ENCODE measurements at places on chromosomes 1 and 21. TPM values are rescaled to one million over a fixed set of nuclear protein-coding genes. Genes with fewer than 3 reads are reported as not detected.

DNA sequence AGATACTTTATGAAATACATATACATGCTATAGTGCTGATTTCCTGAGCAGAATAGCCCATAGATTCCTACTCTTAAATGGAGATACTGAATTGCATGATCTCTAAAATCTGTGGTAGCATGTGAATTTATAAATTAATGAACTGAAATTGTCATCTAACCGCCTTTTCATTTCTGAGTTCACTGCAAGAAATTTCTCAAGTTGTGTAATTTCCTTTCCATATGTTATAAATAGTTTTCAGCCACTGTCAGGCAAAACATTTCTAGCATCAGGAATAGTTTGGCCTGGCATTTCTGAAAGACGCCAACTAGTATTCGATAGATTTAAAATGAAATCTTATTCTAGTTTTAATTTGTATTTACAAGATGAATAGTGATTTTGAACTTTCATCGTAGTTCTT, 310.1 kb downstream of the USH2A start:
- no peaks in the 10 kb centered on the region for H3K36me3 ChIP-seq
- H3K4me1 ChIP-seq, result no peaks in the 10 kb centered on the region
- no peak overlapping the region for H3K27ac ChIP-seq
- no peak for DNase-seq
- no peak overlapping the region for H3K4me3 ChIP-seq
- no peaks in the 10 kb centered on the region for H3K27me3 ChIP-seq

DNA sequence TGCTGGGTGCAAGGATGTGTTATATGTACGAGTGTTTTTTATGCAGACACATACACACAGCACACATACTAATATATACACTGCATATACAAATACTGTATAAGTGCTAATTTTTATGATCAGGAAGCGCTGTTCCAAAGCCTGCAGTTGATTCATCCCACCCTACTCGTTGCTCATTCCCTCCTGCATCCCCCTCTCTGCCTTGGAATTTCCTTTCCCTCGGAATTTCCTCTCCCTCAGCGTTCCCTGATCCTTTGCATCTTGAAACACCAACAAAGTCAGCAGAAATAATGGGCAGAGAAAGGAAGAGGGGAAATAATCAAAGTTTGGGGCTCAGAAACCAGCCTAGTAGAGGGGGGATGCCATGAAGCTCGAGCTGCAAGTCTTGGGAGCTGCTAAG, 98.9 kb downstream of the CSMD2 start:
- H3K27ac ChIP-seq, result no peak overlapping the region
- no peak overlapping the region for H3K4me3 ChIP-seq
- no peaks in the 10 kb centered on the region for H3K4me1 ChIP-seq

GRCh38 chr1:53447413-53447812, 11.8 kb upstream of the DMRTB1 start:
- DNase-seq, result no peak
- H3K4me1 ChIP-seq, result no peaks in the 10 kb centered on the region
- no peaks in the 10 kb centered on the region for H3K27me3 ChIP-seq
- no peak overlapping the region for H3K27ac ChIP-seq
- no peak overlapping the region for H3K4me3 ChIP-seq
- no peaks in the 10 kb centered on the region for H3K36me3 ChIP-seq

DNA sequence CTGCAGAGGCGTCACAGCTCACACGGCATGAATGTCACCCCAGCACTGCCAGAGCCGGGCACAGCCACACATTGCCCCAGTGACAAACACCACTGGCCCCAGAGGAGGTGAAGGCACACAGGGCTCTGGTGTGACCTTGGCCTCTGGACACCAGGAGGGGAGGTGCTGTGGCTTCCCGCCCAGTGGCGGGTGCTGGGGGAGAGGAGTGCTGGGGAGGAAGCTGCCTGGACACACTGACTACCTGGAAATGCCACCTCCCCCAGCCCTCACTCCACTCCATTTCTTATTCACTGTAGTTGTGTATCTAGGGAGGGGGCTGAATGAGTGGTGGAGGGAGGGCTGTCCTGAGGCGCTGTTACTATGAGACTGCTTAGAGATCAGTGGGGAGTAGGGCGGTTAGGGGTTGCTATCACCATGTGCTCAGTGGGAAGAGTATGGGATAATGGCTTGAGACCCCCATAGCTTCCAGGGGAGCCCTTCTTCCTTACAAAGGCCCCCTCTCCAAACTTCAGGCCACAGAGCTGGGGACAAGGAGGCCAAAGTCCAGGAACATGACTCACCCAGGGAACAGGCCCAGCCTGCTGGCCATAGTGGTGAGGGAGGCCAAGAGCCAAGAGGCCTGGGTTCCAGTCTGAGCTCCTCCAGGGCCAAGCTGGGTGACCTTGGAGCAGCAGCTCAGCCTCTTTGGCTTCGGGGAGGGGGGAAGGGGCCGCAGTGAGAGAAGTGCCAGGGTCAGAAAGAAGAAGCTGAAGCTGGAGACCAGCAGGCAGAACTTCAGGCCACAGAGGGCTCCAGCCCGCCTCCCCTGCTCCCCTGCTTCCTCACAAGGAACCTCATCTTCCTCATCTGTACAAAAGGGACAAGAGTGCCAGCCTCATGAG, 40.1 kb downstream of the AHDC1 start:
- peak overlapping the region; percentile 72 for H3K27ac ChIP-seq
- H3K4me1 ChIP-seq, result peaks cover 37% of the 10 kb centered on the region
- H3K36me3 ChIP-seq, result no peaks in the 10 kb centered on the region
- peak overlapping the region; percentile 35 for H3K4me3 ChIP-seq
- peak; percentile 68 for DNase-seq

DNA sequence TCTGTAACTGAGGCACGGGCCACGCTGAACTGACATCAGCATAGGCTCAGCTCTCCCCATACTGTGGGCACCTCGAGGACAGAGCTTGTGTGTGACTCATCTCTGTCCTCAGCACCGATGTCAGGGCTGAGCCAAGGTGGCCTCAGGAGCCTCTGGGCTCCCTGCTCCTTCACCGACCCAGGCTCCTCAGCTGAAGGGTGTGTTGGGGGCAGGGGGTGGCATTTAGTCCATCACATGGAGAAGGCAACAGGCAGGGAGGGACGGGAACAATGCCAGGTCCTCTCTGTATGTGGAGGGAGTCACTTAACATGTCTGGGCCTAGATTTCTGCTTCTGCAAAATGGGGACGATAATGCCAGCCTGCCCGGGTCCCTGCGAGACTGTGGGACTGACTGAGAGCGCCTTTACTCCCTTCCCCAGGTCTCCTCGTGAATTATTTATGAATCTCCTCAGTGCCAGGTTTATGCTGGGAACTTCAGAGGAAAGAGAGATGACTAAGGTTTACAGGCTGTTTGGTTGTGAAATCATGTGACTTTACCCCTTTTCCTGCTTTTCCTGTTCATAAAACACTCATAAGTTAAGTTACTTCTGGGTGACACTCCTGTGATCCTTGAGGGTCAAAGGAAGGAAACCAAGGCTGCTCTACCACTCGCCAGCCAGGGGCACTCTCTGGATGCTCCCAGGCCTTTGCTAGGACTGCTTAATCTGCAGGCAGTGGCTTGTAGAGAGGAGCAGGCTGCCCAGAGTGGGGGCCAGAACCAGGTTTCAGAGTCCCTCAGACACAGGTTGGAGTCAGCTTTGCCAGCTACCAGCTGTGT, 16.2 kb downstream of the TTC39A start:
- H3K27me3 ChIP-seq, result no peaks in the 10 kb centered on the region
- peaks cover 32% of the 10 kb centered on the region for H3K4me1 ChIP-seq
- H3K27ac ChIP-seq, result peak overlapping the region; percentile 99
- no peaks in the 10 kb centered on the region for H3K36me3 ChIP-seq

DNA sequence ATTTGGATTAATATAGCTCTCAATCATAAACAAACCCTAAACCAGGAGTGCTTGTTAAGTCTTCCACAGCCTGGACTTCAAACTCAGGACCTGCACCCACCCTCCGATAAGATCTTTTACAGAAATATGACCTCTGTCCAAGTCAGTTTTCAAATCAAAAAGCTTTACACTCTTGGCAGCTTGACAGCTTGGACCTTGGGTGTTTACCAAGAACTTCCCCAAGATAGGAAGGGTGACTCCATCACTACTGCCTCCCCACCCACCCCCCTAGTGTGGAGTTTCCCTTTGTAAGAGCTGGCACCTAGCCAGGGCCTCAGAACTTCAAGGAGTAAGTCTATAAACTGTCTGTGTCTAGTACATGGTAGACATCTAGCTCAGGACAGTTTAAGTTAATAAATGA, 9.6 kb downstream of the BCAR3 start:
- H3K4me3 ChIP-seq, result peak overlapping the region; percentile 22
- H3K27me3 ChIP-seq, result no peaks in the 10 kb centered on the region
- peaks cover 100% of the 10 kb centered on the region for H3K4me1 ChIP-seq
- DNase-seq, result peak; percentile 70
- peaks cover 83% of the 10 kb centered on the region for H3K36me3 ChIP-seq

GRCh38 chr21:29233256-29233546, 65.5 kb upstream of the BACH1 start:
- no peak for DNase-seq
- peaks cover 14% of the 10 kb centered on the region for H3K4me1 ChIP-seq
- H3K4me3 ChIP-seq, result no peak overlapping the region
- peak overlapping the region; percentile 54 for H3K27ac ChIP-seq

- no peak overlapping the region for H3K4me3 ChIP-seq
- no peak overlapping the region for H3K27ac ChIP-seq
- H3K27me3 ChIP-seq, result no peaks in the 10 kb centered on the region
- DNase-seq, result no peak
- peaks cover 13% of the 10 kb centered on the region for H3K4me1 ChIP-seq
These were observed 60.1 kb upstream of the TARBP1 start for GRCh38 chr1:234538930-234539649.

DNA sequence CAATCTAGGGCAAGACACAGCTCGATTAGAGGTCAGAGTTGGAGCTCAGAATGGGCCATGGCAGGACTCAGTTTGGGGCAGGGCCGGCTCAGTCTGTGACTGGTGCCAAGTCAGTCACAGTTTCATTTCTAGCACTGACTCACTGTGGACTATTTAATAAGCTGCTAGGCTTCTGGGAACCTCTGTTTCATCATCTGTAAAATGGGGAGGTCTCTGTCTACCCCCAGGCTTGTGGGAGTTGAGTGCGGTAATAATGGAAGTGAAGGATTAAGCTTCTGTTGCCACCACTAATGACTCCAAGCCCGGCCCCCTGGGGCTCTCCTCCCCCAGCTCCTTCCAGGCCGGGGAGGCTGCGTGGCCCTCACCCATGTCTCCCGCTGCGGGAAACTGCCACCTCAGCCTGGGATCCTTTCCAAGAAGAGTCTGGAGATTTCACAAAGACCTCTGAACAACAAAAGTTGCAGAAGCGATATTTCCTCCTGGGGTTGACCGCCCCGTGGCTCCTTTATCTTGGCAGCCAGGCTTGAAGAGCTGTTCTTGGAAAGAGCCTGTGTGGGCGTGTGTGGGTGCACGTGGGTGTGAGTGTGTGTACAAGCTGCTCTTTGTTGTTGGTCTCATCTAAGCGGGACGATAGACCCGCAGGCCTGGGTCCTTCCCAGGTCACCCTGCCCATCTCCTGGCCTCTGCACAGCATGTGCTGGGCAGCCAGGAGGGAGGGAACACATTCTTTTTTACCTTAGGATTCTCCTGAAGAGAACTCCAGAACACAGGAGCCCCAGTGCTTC, 29.1 kb downstream of the KNCN start:
- H3K27me3 ChIP-seq, result no peaks in the 10 kb centered on the region
- peaks cover 65% of the 10 kb centered on the region for H3K4me1 ChIP-seq
- no peak overlapping the region for H3K4me3 ChIP-seq
- DNase-seq, result peak; percentile 81
- peak overlapping the region; percentile 65 for H3K27ac ChIP-seq
- no peaks in the 10 kb centered on the region for H3K36me3 ChIP-seq

DNA sequence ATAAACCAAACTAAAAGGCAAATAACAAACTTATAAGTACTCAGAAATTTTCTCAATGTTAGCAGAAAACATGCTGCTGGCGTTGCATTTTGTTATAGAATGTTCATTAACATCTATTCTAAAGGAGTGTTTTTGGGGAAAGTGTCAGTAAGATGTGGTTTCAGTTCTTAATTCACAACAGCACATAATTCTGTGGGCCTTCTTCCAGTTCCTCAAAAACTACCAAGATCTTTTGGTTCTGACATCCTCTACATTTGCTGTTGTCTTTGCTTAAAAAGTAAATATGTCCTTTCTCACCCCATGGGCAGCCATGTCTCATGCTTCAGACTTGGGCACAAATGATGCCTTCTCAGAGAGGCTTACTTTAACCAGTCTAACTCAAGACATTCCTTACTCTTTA, 152.5 kb downstream of the CDC7 start:
- H3K4me3 ChIP-seq, result no peak overlapping the region

- no peaks in the 10 kb centered on the region for H3K27me3 ChIP-seq
- 0 out of 2 replicates have a peak, but pooled peaks cover 9% of the 10 kb centered on the region for H3K36me3 ChIP-seq
- H3K4me3 ChIP-seq, result no peak overlapping the region
- DNase-seq, result no peak
- no peak overlapping the region for H3K27ac ChIP-seq
These were observed 49.7 kb downstream of the PBX1 start for GRCh38 chr1:164608651-164609057.

DNA sequence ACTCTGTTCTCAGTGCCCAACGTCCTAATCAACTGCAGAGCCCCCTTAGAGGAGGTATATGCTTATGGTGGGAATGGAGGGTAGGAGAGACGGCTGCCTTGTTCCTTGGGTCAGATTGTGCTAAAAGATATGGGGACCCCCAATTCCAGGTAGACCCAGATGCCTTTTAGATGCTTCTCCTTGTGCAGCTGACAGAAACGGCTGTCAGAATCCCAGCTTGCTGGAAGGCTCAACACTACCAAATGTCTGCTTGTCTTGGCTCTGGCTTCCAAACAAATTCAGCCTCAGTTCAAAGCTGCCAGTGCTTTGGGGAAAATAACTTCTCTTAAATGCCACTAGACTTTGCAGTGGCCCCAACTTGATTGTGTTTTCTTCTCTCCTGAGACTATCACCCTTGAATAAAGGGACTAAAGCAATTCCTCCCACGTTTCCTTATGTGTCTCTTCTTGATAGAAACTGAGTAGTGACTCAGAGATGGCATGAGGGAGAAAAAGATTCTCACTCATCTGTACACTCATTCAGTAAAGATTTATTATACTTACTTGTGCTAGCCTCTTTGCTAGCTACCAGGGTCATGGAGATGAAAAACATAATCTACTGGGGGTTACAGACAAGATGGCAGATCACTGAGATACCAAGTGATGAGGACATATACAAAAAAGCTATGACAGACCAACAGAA, 3.4 kb upstream of the RNF19B start:
- peaks cover 37% of the 10 kb centered on the region for H3K4me1 ChIP-seq
- H3K36me3 ChIP-seq, result no peaks in the 10 kb centered on the region
- H3K27me3 ChIP-seq, result no peaks in the 10 kb centered on the region
- no peak overlapping the region for H3K27ac ChIP-seq

- peaks cover 10% of the 10 kb centered on the region for H3K4me1 ChIP-seq
- H3K4me3 ChIP-seq, result no peak overlapping the region
- no peaks in the 10 kb centered on the region for H3K36me3 ChIP-seq
- no peaks in the 10 kb centered on the region for H3K27me3 ChIP-seq
These were observed 5.9 kb downstream of the VSIG8 start for GRCh38 chr1:159856576-159856975.

- no peak for DNase-seq
- H3K36me3 ChIP-seq, result no peaks in the 10 kb centered on the region
- H3K4me1 ChIP-seq, result no peaks in the 10 kb centered on the region
- H3K27ac ChIP-seq, result no peak overlapping the region
- H3K27me3 ChIP-seq, result no peaks in the 10 kb centered on the region
These were observed 28.6 kb downstream of the EBNA1BP2 start for GRCh38 chr1:43143441-43143888.

Gene S100A2
- total RNA-seq, result 147 TPM

Gene ASAP3
- 17.6 TPM for total RNA-seq

Gene ELAVL4
- total RNA-seq, result not detected

Gene DIO1
- total RNA-seq, result not detected

Gene OR10J1
- not detected for total RNA-seq

Gene ALX3
- total RNA-seq, result not detected

Gene ADAMTS5
- not detected for total RNA-seq

Gene CXADR
- total RNA-seq, result 21.7 TPM

Measured in PC-9 (cell line).